NCI-H526 treated with DMSO at 0.1 percent for 48 hours (cell line): ENCODE measurements at places on chromosomes 6 and 20.

- DNase-seq, result no peak
These were observed 1099.6 kb upstream of the GJE1 start for GRCh38 chr6:141033101-141033500.

DNA sequence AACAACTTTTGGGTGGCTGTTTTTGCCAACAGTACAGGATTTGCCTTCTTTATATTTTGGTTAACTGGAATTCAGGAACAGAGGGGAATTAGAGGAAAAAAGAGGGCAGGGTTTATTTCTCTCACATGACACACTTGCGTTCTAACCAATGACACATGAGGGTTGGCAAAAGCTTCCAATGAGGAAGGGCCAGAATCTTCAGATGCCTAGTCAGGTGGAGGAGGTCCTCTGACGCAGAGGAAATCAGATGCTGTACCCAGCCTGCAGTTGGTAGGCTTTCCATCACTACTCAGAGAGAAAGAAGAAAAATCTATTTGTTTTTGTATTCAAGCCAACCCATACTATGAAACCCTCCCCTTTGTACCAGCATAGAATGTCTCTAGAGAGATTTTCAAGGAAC lies 20.8 kb downstream of the TM9SF4 start:
- no peak for DNase-seq

GRCh38 chr20:53208110-53208832 lies 236.1 kb downstream of the TSHZ2 start:
- DNase-seq, result no peak

- DNase-seq, result no peak
These were observed 90.7 kb upstream of the CCDC28A start for GRCh38 chr6:138682704-138683527.

DNA sequence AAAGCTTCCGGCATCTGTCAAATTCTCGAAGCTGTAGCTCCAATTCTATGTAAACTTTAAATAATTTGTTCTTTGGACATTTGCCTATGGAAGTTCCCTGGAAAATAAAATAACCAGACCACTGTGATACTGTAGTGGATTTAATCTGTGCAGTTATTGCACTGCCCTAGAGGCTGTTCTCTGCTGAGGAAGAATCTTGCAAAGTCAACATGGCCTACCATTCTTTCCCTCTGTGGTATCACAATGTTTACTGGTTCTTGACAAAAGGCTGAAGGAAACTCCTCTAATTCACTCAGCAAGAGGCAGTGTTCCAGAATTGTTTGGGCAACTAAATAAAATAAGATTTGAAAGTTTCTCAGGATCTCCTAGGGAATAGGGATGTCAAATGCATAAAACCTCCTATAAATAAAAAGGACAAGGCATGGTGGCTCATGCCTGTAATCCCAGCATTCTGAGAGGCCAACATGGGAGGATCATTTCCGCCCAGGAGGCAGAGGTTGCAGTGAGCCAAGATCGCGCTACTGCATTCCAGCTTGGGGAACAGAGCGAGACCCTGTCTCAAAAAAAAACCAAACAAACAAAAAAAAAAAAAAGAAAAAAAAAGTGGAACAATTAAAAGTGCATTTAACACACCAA lies 12.4 kb downstream of the CRNKL1 start:
- DNase-seq, result no peak

DNA sequence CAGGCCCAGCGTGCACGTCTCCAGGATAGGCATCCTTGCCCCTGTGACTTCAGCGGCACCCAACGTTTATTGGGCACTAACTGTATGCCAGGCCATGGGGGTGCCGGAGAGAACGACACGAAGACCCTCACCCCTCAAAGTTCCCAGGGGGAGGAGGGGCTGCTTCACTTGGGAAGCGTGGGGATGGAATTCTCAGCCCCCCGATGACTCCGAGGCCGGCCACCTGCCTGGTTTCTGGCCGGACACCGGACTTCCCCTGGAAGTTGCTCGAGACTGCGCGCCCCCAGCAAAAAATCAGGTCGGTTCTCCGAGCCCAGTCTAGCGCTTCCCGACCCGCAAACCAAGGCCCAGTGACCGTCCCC lies 275 bp upstream of the MAVS start:
- DNase-seq, result no peak

GRCh38 chr6:111997078-111997852 lies 56.6 kb upstream of the CCN6 start:
- peak; percentile 64 for DNase-seq

DNA sequence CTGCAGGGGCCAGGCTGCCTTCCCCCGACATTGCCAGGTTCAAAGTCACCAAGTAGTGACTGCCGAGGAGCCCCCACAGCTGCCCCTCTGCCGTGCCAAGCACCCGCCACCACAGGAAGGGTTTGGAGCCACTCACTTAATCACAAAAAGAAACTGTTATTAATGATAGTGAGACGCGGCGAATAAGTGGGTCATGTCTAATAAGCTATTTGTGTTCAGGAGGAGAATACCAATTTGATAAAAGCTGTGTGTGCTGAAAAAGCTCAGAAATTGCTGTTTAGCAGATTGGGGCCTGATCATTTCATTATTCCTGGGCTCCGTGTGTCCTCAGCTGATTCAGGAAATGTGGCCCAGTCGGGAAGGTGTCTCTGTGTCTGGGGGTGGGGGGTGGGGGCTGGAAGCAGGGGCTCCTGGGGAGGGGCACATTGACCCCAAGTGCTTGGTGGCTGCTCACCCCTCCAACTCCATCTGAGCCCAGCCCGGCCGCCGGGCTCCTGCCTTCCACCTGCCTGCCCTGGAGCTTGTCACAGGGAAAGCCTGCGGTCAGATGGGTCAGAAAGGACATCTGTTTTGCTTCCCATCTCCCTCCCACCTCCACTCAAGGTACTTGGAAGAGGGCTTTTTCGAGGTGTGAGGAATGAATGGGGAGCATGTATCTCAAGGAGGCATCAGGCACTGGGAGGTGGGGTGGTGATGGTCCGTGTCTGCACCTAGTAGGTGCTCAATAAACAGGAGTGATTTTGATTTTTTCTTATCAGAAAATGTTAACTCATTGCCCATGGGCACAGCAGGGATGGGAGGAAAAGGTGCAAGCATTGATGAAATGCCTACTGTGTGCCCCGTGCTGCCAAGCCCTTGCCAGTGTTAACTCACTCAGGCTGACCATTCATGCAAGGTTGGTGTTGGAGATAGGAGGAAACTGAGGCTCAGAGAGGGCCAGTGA lies 3.0 kb downstream of the VSTM2L start:
- DNase-seq, result no peak

DNA sequence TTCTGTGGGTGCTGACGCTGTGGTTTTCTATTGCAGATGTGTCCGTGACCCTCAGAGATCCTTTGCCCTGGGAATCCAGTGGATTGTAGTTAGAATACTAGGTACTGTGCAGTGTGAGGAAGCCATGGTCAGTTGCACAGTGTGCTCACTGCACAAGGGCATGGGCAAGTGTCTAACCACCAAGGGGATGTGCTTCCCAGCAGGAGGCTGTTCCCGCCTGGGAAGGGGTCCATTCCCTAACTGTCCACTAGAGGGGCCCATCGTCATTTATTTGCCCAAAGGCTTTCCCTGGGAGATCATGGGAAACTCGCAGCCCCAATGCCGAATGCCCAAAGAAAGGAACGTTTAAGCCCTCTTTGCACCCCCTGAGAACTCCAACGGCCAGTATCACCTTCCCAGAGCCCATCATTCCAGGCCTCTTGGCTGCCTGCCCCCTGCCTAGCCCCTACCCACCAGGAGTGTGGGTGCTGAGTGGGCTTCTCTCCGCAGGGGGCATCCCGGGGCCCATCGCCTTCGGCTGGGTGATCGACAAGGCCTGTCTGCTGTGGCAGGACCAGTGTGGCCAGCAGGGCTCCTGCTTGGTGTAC lies 26.2 kb downstream of the SLCO4A1 start:
- DNase-seq, result peak; percentile 73

DNA sequence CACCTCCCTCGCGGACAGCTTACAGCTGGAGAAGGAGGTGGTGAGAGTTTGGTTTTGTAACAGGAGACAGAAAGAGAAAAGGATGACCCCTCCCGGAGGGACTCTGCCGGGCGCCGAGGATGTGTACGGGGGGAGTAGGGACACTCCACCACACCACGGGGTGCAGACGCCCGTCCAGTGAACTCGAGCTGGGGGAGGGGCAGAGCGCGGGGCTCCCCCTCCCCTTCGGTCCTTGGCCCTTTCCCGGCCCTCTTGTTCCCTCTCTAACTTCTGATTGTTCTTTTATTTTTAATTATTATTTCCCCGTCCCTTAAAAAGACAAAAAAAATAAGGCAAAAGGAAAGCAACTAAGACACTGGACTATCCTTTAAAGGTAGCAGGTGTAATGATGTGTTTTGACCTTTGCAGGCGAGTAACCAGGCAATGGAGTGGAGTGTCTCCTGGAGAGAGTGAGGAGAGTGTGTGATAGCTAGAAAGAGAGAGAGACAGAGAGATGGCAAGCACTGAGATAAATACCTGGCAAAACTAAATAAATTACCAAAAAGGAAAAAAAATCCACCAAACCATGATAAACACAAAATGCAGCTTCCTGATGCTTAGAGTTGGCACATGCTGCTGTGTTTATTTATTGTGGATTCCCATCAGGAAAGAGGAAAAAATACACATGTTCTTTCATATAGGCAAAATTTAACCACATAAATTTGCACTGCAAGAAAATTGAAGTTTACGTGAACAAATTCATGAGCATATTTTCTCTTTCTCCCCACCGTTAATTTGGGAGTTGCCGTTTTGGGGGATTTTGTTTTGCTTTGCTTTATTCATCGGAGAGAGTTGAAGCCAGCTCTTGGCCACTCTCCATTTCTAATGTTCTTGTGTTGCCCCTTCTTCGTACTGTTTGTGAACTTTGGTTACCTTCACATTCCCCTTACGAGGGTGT lies 1.9 kb downstream of the POU3F2 start:
- DNase-seq, result peak; percentile 42

DNA sequence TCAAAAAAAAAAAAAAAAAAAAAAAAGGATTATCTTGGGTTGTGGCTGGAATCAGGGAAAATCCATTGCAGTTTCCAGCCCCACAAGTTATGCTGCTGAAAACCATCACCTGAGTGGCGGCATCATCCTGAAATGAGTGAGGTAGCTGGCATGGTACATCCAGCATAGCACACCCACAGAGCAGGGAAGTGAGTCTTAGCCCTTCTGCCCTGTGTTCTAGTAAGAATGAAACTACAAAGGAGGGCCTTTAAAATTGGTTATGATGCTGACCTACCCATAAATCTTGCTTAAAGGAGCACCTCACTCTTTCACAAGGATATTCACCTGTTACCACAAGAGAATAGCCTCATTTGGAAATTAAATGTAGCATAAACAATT lies 119.2 kb downstream of the NFATC2 start:
- DNase-seq, result no peak

- no peak for DNase-seq
These were observed 20.1 kb upstream of the NOL4L start for GRCh38 chr20:32605167-32605656.

DNA sequence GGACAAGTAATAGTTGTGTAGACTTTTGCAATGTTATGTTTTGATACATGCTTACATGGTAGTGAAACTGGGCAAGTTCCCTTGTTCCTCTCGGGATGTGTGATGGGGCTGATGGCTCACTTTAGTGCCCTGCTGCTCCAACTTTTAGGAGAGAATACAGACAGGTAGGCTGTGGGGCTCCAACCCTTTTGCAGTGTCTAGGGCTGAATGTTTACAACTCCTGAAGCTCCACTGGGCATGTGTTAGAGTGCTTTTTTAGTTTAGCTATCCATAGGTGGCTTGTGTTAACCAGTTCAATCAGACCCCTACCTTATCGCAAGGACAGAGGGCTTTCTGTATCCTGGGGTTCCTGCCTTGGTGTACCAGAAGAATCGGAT lies 33.8 kb downstream of the SERPINB6 start:
- DNase-seq, result no peak

DNA sequence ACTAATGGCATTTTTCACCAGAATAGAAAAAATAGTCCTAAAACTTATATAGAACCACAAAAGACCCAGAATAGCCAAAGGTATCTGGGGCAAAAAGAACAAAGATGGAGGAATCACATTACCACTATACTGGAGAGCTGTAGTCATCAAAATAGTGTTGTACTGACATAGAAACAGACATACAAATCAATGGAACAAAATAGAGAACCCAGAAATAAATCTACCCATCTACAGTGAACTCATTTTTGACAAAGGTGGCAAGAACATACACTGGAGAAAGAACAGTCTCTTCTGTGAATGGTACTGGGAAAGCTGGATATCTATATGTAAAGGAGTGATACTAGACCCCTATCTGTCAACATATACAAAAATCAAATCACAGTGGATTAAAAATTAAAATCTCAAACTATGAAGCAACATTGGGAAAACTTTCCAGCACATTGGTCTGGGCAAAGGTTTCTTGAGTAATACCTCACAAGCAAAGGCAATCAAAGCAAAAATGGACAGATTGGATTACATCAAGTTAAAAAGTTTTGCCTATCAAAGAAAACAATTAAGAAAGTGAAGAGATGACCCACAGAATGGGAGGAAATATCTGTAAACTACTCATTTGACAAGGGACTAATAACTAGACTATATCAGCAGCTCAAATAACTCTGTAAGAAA lies 120.5 kb downstream of the MEI4 start:
- DNase-seq, result no peak

- no peak for DNase-seq
These were observed 260.0 kb upstream of the CDYL start for GRCh38 chr6:4516206-4516605.

DNA sequence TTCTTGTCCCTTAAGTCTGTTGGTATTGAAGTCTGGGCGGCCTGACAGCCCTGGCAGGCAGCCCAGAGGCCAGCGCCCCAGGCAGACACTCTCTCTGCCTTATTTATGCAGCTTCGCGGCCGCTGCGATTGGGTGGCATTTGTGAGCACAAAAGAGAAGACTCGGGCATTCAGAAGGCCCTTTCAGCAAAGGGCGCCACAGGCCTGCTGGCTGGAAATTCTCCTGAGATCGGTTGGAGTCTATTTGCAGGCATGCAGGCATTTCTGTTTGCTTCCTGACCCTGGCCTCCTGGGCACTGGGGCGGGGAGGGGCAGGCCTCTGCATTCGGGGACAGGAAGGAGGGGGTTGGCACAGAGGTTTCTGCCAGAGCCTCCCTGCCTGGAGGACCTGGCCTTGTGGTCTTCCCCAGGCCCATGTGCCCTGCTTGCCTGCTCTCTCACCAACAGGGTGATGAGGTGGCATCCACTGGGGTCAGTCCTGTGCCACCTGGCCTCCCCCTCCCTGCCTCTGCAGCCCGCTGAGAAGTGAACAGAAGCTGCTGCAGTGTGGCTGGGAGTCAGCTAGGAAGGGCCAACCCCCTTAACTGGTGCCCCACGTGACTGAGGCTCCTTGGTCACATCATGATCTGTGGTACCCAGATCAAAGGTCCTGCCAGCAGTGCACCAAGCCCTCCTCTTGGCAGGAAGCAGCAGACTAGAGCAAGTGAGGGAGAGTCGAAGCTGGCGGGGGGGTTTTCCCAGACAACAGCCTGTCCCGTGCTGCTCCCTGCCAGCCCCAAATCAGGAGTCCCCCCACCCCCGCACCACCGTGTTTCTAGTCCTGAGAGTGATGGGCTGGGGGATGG lies 16.6 kb upstream of the CCDC167 start:
- peak; percentile 72 for DNase-seq
